ENCODE measurements at places on chromosomes 1 and 21.

DNA sequence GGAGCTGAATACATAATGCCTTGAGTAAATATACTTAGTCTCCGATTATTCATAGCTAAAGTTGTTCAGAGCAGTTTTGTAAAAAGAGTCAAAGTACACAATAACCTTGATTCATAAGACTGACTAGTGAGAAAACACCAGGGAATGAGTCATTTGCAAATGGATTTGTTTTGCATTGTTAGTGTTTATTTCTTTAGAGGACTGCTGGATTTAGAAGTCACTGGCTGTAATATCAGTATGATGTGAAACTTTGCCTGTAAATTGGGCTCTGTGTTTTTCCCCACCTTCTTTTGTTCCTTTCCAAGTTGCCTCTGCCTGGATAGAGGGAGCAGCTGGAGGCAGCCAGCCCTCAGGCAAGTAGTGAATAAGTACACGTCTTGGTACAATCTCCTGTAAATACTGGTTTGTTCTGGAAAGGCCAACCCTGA is 474.7 kb downstream of the NUF2 start:
- no peak for DNase-seq

DNA sequence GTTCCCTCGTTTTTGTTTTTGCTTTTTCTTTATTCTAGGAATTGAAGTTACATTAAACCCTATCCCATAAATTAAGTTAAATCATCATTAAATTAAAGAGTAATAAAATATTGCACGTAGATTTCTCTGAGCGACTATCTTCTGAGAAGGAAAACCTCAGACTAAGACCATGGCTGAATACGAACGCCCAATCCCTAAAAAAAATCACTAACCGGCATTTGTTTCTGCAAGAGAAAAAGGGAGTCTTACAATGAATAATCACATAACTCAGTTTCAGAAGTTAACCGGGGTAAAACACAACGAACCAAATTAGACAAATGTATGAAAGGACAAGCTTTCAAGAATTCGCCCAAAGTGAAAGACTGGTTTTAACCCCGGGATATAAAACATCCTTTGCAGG is 1.3 kb downstream of the PIK3R3 start:
- DNase-seq: no peak

DNA sequence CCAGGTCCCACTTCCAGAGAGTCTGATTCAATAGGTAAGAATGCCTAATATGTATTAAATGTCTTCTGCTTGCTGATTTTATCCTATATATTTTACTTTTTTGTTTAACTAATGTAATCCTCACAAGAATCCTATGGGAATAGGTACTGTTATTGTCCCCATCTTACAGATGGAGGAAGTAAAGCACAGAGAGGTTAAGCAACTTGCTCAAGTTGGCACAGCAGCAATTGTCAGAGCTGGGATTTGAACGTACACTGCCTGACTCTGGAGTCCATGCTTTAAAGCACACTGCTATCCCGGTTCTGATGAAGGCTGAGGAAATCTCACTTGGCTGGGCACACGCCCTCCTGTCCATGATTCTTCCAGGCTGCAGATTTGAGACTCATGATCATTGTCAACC is 62.8 kb downstream of the IGSF21 start:
- no peak for DNase-seq

- DNase-seq: no peak
Measured at GRCh38 chr1:235864931-235865525, 1.7 kb downstream of the LYST start.

DNA sequence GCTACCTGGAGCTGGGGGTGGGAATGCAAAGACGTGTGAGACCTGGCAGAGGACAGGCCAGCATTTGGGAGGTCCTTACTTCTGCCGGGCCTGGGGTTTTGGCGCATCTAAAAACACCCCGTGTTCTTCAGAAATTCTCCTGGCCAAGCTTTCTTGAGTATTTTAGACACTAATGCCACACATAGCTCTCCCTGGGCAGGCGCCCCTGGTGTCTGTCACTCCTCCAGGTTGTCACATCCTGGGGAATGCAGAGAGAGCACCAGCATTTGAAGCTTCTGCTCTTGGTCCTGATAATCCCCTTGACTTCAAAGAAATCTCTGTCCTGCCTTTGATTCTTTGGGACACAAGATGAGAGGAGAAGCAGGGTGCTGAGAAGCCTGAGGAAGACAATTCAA is 6.0 kb downstream of the CAPN9 start:
- no peak for DNase-seq
